ENCODE measurements at places on chromosomes 16 and 17. TPM values are rescaled to one million over a fixed set of nuclear protein-coding genes. Genes with fewer than 3 reads are reported as not detected.

Gene USP10
- 45.2 TPM for total RNA-seq

Gene OMG
- total RNA-seq: 0.73 TPM

Gene CD7
- not detected for total RNA-seq

Gene CLEC3A
- total RNA-seq: not detected

Gene CLEC18A
- total RNA-seq: 0.20 TPM

Gene FBXW10
- total RNA-seq: 0.20 TPM

Gene GJC1
- total RNA-seq: 35.4 TPM

Gene COQ7
- total RNA-seq: 12.3 TPM

Gene SGCA
- not detected for total RNA-seq

Gene ANKFN1
- not detected for total RNA-seq

Gene SLC12A3
- not detected for total RNA-seq

Gene FNDC8
- total RNA-seq: not detected

Gene CLDN6
- total RNA-seq: not detected

Gene ARL5C
- not detected for total RNA-seq

Measured in subcutaneous preadipocyte (primary cell).